Epithelial cell of proximal tubule (primary cell): ENCODE measurements at places on chromosomes 16 and 17.

DNA sequence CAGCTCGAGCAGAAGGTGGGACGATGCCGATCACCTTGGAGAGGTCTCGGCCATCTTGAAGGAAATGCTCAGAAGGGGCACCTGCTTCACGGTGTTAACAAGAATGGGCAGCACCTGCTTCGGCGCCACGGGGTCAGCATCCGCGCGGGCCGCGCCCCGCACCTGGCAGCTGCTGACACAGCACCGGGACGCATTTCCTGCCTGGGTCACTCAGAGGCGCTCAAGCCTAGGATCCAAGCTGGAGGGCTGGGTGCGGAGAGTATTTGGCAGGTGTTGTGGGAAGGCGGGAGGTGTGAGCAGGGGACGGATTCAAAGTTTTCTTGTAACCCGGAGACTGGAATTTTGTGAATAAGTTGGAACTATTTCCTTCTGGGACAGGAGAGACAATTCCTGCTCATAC is 39.3 kb upstream of the AKTIP start:
- no peak for DNase-seq

GRCh38 chr16:14309906-14310305 is 238.8 kb downstream of the MRTFB start:
- no peak for DNase-seq

GRCh38 chr17:4536259-4536741 is 18.9 kb downstream of the MYBBP1A start:
- DNase-seq, result no peak

DNA sequence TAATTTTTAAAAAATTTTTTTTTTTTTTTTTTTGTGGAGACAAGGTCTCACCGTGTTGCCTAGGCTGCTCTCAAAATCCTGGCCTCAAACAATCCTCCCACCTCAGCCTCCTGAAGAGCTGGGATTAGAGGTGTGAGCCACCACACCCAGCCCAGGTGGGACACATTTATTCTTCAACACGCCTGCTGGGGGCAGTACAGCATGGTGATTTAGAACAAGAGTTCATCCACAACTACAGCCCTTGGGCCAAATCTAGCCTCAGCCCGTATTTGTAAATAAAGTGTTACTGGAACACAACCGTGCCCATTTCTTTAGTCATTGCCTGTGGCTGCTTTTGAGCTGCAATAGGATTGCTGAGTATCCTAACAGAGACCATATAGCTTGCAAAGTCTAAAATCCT is 92.8 kb downstream of the KATNIP start:
- no peak for DNase-seq

GRCh38 chr17:40316571-40317344 is 7.8 kb downstream of the RARA start:
- DNase-seq, result no peak

GRCh38 chr17:63435681-63436522 is 10.2 kb downstream of the CYB561 start:
- no peak for DNase-seq
